ENCODE measurements at places on chromosomes 1 and 21.

DNA sequence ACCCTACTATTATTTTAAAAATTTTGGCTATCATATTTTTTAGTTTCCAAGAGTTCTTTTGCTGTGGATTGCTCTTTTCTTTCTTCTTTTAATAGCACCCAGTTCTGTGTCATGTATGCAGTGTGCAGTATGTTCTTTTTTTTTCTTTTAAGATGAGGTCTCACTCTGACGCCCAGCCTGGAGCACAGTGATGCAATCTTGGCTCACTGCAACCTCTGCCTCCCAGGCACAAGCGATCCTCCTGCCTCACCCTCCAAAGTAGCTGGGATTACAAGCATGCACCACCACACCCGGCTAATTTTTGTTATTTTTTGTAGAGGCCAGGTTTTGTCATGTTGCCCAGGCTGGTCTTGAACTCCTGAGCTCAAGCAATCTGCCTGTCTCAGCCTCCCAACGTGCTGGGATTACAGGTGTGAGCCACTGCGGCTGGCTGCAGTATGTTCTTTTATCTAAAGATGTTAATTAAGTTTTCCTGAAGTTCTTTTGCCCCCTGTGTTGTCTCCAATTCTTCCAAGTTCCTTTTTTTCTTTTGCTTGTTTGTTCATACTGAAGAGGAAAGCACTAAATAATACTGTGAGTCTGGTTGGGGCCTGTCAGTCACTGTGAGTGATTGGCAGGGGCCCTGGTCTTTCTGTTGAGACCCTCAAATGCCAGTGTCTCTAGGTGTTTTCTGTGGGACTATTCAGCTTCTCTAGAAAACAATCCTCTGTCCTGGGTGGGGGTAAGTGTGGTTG, 17.5 kb upstream of the TTC22 start:
- no peak for DNase-seq

- no peak for DNase-seq
Observed at GRCh38 chr1:60227601-60228000, 154.0 kb upstream of the C1orf87 start.

DNA sequence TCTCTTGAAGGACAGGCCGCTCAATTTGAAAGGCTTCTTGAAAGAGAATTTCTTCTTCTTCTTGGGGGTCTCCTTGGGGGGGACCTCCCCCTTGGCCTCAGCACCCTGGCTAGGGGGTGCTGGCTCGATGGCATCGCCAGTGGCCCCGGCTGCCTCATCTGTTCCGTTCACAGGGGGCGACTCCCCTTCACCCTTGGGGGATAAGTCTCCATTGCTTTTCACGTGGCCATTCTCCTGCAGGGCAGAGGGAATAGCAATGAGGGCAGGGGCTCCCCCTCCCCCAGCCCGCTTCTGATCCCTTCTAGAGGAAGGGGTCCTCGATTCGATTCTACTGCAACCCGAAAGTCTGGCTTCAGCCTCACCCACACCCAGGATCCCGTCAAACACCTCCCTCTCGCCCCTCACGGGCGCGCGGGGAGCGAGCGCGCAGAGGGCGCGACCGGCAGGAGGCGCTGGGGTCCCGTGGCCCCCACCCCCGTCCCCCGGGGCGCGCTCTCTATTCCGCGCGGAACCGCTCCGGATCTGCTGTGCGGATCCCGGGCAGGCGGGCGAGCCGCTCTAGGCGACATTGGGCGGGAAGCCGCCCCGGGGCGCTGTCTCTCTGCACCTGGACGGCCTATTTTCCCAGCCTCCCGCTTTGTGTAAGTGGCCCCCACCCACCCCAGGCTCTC, 1.0 kb downstream of the MARCKSL1 start:
- DNase-seq, result peak; percentile 65

DNA sequence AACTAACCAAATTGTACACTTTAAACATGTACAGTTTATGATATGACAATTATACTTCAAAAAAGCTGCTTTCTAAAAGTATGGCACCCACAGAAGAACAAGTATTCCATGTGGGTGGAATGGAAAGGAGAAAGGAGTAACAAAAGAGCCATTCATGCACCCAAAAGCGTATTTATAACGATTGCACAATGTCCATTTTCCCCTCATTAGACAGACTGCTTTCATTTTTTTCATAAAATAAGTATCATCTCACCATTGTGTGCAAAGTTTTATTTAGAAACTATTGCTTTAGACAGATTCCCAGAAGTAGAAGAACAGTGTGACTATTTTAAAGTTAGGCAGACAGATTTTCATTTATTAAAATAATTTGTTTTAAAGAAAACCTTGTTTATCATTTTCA, 59.6 kb downstream of the KIAA0319L start:
- no peak for DNase-seq

DNA sequence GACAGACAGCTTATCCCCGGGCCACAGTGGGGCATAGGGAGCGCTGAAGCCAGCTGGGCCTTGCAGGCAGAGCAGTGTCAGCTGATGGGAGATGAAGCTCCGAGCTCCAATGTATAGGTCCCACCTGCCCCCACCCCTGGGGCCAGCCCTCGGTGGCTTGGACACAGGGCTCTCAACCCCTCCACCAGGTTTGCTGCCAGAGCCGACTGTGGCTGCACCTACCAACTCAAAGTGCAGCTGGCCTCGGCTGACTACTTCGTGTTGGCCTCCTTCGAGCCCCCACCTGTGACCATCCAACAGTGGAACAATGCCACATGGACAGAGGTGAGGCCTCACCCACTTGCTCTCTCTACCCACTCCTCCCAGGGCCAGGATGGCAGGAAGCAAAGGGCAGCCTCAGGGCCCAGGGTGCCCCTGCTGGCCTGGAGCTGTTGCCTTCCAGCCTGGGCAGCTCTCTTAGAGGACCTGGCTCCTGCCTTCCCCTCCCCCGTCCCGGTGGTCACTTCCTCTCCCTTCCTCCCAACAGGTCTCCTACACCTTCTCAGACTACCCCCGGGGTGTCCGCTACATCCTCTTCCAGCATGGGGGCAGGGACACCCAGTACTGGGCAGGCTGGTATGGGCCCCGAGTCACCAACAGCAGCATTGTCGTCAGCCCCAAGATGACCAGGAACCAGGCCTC, 7.7 kb downstream of the MAD2L2 start:
- DNase-seq, result no peak

DNA sequence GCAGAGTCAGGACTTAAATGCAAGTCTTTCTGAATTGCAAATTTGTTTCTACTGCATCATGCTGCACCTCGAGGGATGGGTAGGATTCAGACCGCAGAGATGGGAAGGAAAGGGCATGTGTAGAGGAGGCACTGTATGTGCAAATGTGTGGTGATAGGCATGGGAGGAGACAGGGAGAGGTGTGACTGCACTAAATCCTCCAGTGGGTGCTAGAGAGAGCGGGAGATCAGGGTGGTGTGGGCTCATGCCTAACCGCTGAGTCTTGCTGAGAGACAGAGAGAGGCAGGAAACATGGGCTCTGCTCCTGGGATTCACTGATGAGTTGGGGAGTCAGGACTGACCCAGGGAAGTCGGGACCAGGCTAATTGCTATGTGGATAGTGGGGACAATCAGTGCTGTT, 61.1 kb downstream of the PTPRU start:
- DNase-seq, result no peak

DNA sequence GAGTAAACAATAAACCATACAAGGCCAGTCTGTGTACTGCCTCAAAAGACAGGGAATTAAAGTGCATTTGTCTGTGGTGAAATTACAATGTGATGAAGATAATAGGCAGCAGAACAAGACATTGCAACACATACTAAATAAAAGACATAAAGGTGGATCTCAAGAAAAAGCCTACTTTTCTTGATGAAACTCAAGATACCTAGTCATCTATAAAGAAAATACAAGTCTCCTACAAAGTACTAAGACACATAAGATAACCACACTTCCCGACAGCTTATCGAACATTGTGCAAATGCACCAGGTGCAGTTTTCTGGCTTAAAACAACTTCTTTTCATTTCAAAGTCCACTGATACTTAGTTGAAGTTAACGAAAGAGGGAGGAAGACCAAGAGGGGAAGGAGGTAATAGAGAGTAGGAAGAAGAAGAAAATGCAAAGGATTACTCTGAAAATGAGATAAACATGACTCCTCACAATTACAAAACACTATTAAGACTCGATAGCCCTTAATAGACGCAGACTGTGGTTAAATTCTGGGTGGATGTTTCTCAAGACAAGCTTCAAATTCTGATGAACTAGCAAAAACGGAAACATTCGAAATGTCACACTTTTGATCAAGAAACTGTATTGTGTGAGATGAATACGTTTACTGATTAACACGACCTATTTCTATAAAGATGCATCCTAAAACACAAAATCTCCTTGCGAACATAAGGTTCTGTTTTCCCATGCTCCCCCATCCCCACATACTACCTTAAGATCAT, 2.0 kb downstream of the HNRNPR start:
- DNase-seq, result peak; percentile 35
